ENCODE measurements at places on chromosomes 2 and 18. TPM values are rescaled to one million over a fixed set of nuclear protein-coding genes. Genes with fewer than 3 reads are reported as not detected.

PARD3B gene
- 21.5 TPM for total RNA-seq

DNA sequence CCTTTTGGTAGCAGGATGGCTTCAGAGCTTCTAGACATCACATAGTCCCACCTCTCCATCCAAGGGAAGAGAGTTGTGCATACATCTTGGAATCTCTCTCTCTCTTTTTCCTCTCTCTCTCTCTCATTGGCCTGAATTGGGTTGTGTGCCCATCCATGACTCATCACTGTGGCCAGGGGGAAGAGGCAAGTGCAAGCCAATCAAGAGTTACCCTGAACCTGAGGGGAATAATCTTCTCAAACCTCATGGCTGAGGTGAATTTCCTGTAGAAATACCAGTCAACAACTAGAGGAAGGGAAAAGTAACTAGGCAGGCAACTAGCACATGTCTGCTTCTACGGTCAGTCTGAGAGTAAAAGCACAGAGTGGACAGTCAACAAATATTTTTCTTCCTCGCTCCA, 7.3 kb upstream of the CHN1 start:
- no peak for DNase-seq

- DNase-seq, result no peak
Measured at GRCh38 chr2:64234785-64235184, 90.6 kb upstream of the PELI1 start.

- no peak for DNase-seq
Measured at GRCh38 chr18:35633761-35634160, 52.2 kb downstream of the GALNT1 start.

MCFD2 gene
- 55.7 TPM for total RNA-seq

DNA sequence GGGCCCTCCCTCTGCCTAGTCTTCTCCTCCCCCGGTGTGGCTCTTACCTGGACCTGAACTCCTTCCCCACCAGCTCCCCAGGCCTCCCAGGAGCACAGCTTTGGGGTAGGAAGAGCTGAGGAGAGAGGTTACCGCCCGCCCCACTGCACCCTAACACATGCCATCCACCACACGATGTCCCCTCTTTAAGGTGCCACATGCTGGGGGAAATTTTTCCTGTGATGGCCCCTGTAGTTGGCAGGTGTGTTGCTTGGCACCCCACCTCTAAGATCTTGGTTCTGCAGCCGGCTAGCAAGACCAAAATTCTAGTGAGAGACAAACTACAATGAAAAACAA, 6.9 kb upstream of the TEX261 start:
- no peak for DNase-seq

DNA sequence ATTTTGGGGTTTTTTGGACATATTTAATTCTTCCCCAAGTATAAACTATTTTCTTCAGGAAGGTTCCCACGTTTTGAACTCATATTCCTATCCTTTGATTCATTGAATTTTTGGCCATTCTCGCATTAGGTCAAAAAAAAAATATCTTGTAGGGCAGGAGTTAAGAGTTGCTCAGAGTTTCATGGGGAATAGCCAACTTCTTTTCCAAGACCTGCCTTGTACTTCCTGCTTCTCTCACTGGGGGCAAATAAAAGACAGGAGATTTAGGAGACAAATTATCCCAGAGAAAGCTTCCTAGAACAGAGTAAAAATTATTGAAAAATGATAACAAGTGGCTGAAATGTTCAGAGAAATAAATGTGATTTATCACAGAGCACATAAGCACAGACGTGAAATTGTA, 55.2 kb upstream of the BCL11A start:
- no peak for DNase-seq

DNA sequence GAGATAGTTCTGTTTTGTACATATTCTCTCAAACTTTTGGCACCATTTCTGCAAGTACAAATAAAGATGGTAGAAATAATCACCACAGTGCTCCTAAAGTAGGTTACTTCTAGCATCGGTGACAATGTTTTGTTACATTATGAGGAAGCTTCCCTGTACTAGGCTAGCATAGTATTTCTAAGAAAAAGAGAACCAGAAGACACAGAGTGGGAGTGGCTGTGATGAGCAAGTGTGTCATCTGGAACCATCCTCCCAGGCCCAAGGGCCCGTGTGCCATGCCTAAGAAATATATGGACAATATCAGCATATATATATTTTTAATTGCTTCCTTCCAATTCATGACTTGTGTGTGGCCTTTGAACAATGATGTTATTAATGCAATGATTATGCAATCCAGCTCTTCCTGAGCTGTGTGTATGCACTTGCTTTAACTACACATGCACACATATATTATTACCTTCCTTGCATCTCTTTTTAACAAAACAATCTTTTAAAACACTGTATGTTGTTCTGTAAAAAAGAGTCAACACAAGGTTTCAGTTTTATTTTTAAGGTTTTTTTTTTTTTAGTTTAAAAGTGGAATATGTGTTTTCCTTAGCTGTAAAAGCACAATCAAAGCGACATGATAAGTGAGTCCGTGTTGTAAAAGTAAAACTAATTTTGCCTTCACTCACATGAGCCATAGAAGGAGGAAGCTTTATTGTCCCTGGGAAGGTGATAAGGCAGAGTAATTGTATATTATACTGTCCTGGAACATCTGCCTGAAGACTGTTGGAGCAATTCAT, 303.9 kb downstream of the ZNF407 start:
- DNase-seq, result no peak

GRCh38 chr2:28096421-28096820, 205.9 kb downstream of the BABAM2 start:
- no peak for DNase-seq

GRCh38 chr18:32802591-32803451, 30.0 kb upstream of the KLHL14 start:
- no peak for DNase-seq

GALNT14 gene
- 5.6 TPM for total RNA-seq

DNA sequence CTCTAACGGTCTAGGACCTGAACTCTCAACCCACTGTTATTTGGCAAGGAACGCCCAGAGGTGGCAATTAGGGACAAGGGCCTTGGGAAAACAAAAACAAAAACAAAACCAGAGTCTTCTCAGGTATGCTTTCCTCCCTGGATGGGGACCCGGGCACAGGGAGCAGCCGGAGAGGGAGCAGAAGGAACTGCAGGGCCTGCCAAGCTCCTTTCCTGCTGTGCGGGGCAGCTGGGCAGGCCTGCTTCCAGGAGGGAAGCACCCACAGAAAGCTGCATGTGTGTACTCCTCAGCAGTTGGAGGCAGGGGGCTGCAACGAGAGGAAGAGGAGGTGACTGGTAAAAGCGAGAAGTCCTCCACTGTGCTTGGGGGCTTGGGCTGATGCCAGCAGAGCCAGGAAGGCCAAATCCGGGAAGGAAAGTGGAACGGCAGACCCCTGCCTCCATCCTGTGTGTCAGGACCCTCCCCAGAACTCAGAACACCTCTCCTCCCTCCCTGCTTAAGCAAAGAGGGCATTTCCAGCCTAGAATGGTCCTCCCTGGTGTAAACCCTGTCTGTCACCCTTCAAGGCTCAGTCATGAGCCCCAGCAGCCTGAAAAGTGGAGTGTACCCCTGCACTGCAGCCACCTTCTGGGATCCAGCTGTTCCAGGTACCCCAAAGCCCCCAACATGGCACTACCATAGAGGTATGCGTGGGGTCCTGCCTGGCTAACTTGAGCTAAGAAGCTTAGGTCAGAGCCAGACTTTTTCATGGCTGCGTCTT, 56.3 kb downstream of the DNMT3A start:
- no peak for DNase-seq

DNA sequence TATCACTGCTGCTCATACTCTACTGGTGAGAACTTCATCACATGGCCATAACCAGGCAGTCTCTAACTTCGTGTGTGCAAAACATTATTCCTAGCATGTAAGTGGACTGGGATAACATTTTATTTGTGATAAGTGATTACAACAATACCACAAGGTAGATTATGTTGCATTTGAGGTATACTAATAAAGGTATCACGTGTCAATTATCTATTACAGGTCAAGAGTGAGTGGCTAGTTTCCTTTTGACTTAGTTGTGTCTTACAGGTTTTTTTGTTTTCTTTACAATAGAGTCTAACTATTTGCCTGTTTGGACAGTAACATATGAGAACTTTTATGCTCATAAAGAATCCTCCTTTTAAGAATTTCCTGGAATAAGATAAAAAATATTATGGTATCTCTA, 67.2 kb upstream of the DSC1 start:
- DNase-seq, result no peak

- no peak for DNase-seq
Measured at GRCh38 chr18:9627642-9628041, 13.3 kb upstream of the PPP4R1 start.

SNTG2 gene
- total RNA-seq, result 2.7 TPM

- peak; percentile 79 for DNase-seq
Measured at GRCh38 chr2:226798422-226799210, 1.0 kb downstream of the IRS1 start.

NCKAP5 gene
- total RNA-seq, result 18.4 TPM
